ENCODE measurements at places on chromosomes 6 and 20. TPM values are rescaled to one million over a fixed set of nuclear protein-coding genes. Genes with fewer than 3 reads are reported as not detected.

DNA sequence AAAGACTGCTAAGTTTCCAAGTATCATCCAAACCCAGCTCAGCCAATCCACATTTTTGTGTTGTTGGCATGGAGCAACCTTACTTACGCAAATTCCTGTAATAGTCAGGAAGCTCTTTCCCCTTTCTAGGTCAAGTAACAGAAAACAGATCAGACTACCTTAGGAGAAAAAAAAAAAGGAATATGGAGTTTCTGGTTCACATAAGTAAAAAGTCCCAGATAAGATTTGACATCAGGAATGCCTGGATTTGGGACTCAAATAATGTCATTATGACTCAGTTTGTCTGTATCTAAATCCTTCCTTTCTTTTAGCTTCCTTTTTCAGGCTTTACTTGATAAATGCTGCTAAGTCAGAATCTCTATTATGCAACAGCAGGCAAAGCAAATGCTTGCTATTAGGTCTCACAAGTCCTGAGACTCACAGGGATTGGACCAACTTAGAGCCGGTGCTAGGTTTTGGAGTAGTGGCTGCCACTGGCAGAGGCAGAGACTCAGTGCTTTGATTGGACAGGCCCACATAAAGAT, 44.5 kb downstream of the NCOA7 start:
- H3K4me3 ChIP-seq, result no peak overlapping the region
- H3K4me1 ChIP-seq, result peaks cover 26% of the 10 kb centered on the region
- peaks cover 3% of the 10 kb centered on the region for H3K36me3 ChIP-seq
- H3K27me3 ChIP-seq, result no peaks in the 10 kb centered on the region

The IDH3B gene
- total RNA-seq, result 121 TPM

DNA sequence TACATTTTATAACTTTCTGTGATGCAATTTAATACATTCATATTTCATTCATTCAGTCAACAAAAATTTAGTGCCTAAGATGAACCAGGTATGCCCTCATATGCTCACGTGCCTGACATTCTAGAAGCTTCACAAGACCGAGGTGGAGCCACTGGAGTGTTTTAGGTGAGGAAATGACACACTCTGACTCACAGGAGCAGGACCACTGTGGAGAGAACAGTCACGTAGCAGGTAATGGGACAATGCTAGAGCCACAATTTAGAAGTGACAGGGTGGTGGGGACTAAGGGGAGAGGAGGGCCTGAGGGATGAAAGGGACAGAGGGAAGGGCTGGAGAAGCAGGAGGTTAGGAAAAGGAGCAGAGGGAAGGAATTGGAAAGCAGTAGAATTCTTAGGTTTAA, 17.6 kb upstream of the HLA-A start:
- H3K27ac ChIP-seq, result peak overlapping the region; percentile 76
- H3K36me3 ChIP-seq, result no peaks in the 10 kb centered on the region
- H3K27me3 ChIP-seq, result no peaks in the 10 kb centered on the region

GRCh38 chr20:63937596-63937995, 18.6 kb downstream of the UCKL1 start:
- peaks cover 53% of the 10 kb centered on the region for H3K36me3 ChIP-seq
- no peak overlapping the region for H3K4me3 ChIP-seq
- no peak overlapping the region for H3K27ac ChIP-seq

DNA sequence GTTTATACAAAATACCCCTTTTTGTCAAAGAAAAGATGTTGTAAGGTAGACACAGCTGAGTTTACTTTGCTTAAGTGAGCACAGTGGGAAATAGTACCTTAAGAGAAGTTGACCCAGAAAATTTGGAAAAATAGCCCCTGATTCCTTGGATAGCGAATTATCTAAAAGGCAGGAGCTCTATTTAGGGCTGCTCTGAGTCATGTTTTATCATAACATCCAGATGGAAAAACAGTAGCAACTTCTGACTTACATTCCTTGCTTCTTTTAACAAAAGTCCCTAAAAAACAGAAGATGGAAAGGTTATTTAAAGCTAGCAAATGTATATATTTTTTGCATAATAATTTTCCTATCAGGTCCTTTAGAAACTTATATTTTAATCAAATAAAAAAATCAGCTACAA, 59.0 kb downstream of the THEMIS start:
- H3K4me1 ChIP-seq, result no peaks in the 10 kb centered on the region
- no peaks in the 10 kb centered on the region for H3K27me3 ChIP-seq
- no peak overlapping the region for H3K4me3 ChIP-seq
- no peak for DNase-seq

GRCh38 chr6:34358389-34358905, 34.0 kb downstream of the NUDT3 start:
- H3K27ac ChIP-seq, result no peak overlapping the region
- DNase-seq, result no peak
- H3K36me3 ChIP-seq, result no peaks in the 10 kb centered on the region
- H3K4me1 ChIP-seq, result peaks cover 42% of the 10 kb centered on the region

GRCh38 chr6:157445277-157446009, 64.5 kb downstream of the ZDHHC14 start:
- DNase-seq, result no peak
- no peak overlapping the region for H3K27ac ChIP-seq
- no peak overlapping the region for H3K4me3 ChIP-seq
- H3K36me3 ChIP-seq, result peaks cover 13% of the 10 kb centered on the region
- H3K27me3 ChIP-seq, result no peaks in the 10 kb centered on the region
- peaks cover 9% of the 10 kb centered on the region for H3K4me1 ChIP-seq

DNA sequence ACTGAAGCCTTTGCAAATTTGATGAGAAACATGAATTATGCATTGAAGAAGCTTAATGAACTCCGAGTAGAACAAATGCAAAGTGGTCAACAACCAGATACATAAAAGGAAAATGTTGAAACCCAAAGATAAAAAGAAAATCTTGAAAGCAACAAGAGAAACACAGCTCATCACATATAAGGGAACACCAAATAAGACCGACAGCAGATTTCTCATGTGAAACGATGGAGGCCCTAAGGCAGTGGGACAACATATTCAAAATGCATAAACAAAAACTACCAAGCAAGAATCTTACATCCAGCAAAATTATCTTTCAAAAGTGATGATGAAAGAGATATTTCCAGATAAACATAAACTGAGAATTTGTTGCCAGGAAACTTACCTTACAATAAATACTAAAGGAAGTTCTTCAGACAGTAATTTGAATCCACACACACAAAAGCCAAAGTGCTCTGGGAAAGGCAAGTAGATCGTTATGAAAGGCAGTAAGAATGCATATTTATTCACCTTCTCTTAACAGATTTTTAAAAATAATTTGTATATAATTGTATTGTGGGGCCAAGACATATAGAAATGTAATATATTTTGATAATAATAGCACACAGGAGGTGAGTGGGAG, 22.5 kb downstream of the SLC52A3 start:
- H3K4me3 ChIP-seq, result no peak overlapping the region
- no peaks in the 10 kb centered on the region for H3K36me3 ChIP-seq
- H3K27me3 ChIP-seq, result peaks cover 14% of the 10 kb centered on the region

DNA sequence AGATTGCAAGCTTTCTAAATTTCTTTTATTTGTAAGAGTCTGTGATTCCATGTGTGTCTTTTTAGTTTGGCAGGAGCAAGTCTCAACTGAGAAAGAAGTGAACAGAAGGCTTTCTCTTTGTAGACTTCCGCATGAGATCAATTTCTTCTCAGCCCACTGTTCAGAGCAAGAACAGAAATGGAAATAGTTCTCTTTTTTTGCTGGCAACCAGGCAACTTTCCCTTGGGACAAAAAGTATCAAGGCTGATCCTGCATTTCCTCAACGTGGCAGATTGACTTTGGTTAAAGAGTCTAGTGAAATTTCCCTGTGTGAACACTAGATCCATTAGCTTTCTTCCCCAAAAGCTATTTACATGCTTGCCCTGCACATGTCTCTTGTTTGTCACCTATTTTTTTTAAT, 46.8 kb upstream of the JAG1 start:
- H3K4me3 ChIP-seq, result no peak overlapping the region
- no peak for DNase-seq
- H3K27me3 ChIP-seq, result no peaks in the 10 kb centered on the region
- H3K4me1 ChIP-seq, result no peaks in the 10 kb centered on the region
- no peak overlapping the region for H3K27ac ChIP-seq
- no peaks in the 10 kb centered on the region for H3K36me3 ChIP-seq

DNA sequence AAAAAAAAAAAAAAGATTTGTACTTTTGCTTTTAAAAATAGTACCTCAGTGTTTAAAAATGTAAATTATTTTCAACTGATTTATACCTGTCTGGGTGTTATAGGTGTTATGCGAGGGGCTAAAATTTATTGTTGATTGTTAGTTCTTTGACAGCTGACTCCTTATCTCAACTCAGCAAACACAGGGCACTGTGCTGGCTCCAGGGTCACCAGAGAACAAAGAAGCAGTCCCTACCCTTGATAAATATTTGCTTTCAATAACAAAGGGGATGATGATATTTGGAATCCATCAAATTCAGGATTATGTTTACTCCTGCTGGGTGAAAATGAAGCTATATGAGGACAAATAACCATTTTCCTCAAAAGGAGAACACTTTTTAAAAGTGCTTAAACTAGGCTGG, 34.2 kb upstream of the KAT14 start:
- no peak overlapping the region for H3K4me3 ChIP-seq
- H3K27me3 ChIP-seq, result peaks cover 18% of the 10 kb centered on the region
- H3K4me1 ChIP-seq, result no peaks in the 10 kb centered on the region
- DNase-seq, result no peak
- no peaks in the 10 kb centered on the region for H3K36me3 ChIP-seq
- H3K27ac ChIP-seq, result no peak overlapping the region

- H3K4me3 ChIP-seq, result no peak overlapping the region
- H3K4me1 ChIP-seq, result no peaks in the 10 kb centered on the region
- H3K27me3 ChIP-seq, result peaks cover 24% of the 10 kb centered on the region
- H3K27ac ChIP-seq, result no peak overlapping the region
These were observed 91.5 kb upstream of the MLN start for GRCh38 chr6:33895296-33895695.

DNA sequence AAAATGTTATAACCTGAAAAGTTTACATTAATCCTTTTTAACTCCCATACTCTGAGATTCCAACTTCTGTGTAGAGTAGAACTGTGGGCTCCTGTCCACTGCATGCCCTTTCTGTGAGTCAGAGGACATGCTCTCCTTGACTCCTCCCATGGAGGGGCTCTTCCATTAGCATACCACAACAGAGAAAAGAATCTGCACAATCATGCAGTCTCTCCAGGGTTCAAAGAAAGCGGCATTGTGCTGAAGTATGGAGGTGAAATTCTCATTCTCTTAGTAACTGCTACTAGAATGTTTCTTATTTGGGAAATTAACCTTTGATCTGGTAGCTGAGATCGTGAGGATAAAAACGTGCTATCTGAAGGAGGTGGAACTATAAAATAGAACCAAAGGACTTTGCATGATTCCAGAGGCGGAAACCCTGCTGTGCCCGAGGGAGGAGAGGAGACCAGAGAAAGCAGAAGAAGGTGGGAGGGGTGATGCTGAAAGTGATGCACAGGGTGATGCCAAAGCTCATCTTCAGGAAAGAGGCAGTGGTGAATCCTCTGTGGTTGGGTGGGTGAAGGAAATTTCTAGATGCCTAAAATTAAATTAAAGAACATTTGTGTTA, 202.2 kb upstream of the PCSK2 start:
- H3K36me3 ChIP-seq, result no peaks in the 10 kb centered on the region
- no peak overlapping the region for H3K4me3 ChIP-seq
- no peaks in the 10 kb centered on the region for H3K4me1 ChIP-seq

GRCh38 chr6:149563203-149563927, 2.8 kb upstream of the GINM1 start:
- peaks cover 4% of the 10 kb centered on the region for H3K27me3 ChIP-seq
- no peak for DNase-seq
- H3K27ac ChIP-seq, result no peak overlapping the region
- H3K4me3 ChIP-seq, result no peak overlapping the region

DNA sequence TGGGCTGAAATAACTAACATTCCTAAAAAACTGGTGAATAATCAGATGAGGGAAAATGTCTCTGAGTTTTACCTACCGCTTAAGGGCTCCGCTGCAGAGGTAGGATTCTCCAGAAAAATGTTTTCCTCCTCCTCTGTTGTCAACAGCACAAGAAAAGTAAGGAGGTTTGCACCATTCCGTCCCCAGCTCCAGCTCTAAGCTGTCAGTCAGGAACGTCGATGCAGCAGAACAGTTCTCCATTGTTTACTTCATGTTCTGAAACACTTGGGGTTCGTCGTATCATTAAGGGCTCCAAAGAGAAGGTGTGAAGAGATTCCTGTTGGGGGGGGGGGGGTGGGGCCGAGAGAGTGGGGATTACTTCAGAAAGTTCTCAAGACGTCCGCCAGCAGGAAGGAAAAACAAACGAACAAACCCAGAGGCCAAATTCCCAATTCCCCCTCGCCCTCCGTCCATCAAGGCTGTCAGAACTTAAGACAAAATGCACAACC, 734 bp downstream of the MMS22L start:
- peak overlapping the region; percentile 87 for H3K27ac ChIP-seq
- no peaks in the 10 kb centered on the region for H3K27me3 ChIP-seq

The UBE2C gene
- total RNA-seq, result 3.3 TPM

DNA sequence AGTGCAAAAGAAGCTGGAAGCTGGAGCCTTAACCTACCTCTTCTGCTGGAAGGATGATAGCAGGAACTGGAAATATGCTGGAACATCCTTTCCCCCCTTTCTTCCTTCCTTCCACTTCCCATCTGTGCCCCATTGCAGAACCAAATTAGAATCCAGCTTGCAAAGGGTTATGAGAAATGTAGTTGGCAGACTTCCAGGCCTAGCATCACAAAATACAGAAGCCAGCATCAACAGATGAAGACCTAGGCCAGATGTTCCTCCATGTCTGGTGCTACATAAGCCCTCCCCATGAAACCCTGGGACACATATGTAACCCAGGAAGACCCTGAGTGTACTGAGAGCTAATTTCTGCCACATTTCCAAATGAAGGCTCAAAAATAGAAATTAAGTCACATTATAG, 40.0 kb upstream of the TFAP2B start:
- no peak overlapping the region for H3K27ac ChIP-seq
- no peaks in the 10 kb centered on the region for H3K36me3 ChIP-seq
- H3K4me3 ChIP-seq, result no peak overlapping the region
- H3K27me3 ChIP-seq, result no peaks in the 10 kb centered on the region

- no peak for DNase-seq
- no peaks in the 10 kb centered on the region for H3K36me3 ChIP-seq
- H3K27me3 ChIP-seq, result peaks cover 6% of the 10 kb centered on the region
- no peaks in the 10 kb centered on the region for H3K4me1 ChIP-seq
- H3K27ac ChIP-seq, result no peak overlapping the region
- H3K4me3 ChIP-seq, result no peak overlapping the region
These were observed 744 bp downstream of the KIF25 start for GRCh38 chr6:167998215-167998614.

The BPIFA1 gene
- total RNA-seq, result not detected
